Transverse colon (tissue), 4 donors: ENCODE measurements at places on chromosomes 12 and 14.

- peak; percentile 77 for DNase-seq
These were observed at the start of the genes AMIGO2 and PCED1B for GRCh38 chr12:47079468-47079980. TSS of gene AMIGO2 (minus strand) at chr12:47079959. CDS start at chr12:47079002, 957 bp downstream. TSS of gene PCED1B (plus strand) at chr12:47079621. CDS start at chr12:47235064, 155,443 bp downstream.

DNA sequence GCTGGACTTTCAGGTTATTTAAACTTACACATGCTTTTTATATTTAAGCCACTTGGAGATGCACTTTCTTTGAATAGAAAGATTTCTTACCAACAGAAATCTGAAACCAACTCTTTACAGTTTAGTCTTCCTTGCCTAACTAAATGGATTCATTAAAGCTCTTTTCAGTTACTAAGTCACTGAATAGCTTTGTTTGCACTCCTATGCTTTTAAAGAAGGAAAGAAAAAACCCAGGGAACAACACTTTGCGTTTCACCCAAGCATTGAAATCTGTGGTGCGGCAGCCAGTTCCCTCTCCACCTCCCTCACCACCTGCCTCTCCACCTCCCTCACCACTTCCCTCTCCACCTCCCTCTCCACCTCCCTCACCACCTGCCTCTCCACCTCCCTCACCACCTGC lies 70.3 kb downstream of the RIMBP2 start:
- no peak for DNase-seq

DNA sequence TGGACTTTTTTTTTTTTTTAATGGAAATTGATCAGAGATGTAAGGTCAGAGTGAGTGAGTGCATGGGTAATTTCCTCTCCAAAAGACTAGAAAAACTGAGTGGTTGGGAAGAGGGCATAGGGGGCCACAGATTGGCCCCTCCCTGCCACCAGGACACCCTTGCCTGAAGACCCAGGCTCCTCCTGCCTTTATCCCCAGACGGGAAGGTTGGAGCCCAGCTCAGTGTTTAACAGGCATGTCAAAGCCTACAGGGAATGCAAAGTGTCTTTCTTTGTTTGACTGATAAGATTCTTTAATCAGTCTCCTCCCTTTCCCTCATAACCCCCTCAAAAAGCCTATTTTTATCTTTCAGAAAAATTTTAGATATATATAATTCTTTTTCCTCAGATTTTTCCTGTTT lies 50.3 kb downstream of the IRAK3 start:
- no peak for DNase-seq

- no peak for DNase-seq
These were observed 400.1 kb downstream of the APAF1 start for GRCh38 chr12:99045158-99045557.

GRCh38 chr12:108583991-108584390 lies 13.9 kb downstream of the TMEM119 start:
- no peak for DNase-seq
